Fibroblast of the aortic adventitia (primary cell): ENCODE measurements at places on chromosomes 5 and 9. TPM values are rescaled to one million over a fixed set of nuclear protein-coding genes. Genes with fewer than 3 reads are reported as not detected.

IL5 gene
- total RNA-seq = not detected in 2 replicates

MARCOL gene
- total RNA-seq = not detected in 2 replicates

MLANA gene
- total RNA-seq = not detected in 2 replicates

DNA sequence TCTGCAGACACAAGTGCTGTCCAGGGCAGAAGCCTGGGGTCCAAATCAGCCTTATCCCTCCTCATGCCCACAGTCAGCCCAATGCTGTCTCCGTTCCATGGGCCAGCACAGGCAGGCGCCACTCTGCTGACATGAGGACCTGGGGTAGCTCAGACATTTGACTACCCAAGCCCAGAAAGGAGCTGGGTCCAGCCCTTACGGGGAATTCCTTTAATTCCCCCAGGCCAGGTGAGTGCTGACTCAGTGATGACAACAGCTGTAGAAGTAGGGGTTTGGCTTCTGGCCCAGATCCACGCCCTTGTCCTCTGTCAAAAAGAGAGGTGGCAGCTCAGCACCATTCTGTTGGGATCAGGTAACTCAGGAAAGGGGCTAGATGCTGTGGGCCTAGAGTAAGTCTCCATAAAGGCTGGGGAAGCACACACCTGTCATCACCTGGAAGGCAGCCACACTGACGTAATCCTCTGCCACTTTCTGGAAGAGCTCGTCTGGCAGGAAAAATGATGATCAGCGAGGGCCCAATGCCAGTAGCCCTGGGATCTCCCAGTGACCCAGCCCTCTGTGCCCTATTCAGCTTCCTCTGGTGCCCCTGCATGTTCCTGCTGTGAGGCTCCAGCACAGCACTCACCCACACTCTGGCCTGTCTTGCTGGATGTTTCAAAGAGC lies 1.9 kb downstream of the RAB24 start:
- DNase-seq = peak; percentile 24

- DNase-seq = peak; percentile 17
Measured at GRCh38 chr5:125112196-125112595, 365.8 kb upstream of the ZNF608 start.

- peak; percentile 61 for DNase-seq
Measured at GRCh38 chr5:74312746-74313145, 327.8 kb downstream of the ENC1 start.

- peak; percentile 99 for DNase-seq
Measured at GRCh38 chr9:2559192-2560152, 62.1 kb upstream of the VLDLR start.

DNA sequence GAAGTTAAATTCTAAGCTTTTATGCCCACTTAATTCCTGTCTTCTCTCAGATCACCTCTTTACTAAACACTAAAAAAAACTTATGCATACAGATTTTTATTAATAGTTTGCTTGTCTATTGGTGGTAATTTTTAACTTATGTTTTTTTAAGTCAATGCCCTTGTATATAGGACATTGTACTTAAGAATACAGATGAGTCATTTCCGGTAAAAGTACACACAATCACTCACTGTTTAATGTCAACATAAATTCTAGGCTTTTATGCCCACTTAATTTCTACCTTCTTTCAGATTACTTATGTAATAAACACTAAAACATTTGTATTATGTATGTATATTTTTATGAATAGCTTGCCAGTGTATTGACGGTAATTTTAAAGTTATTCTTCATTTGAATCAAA lies 872.8 kb upstream of the CDH9 start:
- no peak for DNase-seq
